ENCODE measurements at places on chromosomes 16 and 17.

- no peak for DNase-seq
Measured at GRCh38 chr17:7138800-7139381, 24.3 kb upstream of the ASGR2 start.

DNA sequence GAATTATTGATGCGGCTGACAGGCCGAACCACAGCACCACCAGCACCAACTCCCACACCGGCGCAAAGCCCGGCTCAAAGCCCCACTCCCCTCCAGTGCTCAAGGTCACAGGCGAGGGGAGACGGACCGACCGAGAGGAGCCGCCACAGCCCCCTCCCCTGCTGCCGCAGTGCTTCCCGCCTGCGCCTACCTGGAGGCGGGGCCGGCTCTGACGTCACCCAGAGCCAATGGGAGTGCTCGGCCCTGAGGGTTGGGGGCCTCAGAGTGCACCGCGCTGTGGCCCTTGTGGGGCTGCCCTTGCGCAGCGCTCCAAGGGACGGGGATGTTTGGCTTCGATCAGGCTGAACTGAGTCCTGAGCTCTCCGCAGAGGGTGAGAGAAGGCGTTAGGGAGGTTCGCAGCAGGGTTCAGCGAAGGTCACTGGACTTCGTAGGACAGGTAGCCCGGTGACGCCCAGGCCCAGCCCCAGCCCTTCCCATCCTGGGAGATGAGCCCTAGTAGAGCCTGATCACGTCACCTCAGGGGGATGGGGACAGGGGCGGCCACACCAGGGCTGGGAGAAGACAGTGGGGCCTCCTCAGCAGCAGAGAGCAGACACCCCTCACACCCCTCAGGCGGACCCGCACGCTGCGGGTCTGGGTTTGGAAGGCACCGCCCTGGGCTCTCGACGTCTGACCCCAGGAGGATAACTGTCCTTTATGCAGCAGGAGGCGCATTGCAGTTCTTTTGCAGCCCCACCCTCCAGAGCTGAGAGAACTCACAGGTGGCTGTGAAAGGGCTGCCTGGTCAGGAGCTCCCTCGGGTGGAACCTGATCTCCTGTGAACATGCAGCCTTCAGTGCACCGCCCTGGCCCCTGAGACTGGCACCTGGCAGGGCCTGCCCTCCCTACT is 1.5 kb downstream of the NDRG4 start:
- peak; percentile 53 for DNase-seq

- no peak for DNase-seq
Measured at GRCh38 chr17:67785122-67785477, 40.2 kb upstream of the BPTF start.

- DNase-seq: no peak
Measured at GRCh38 chr17:38421171-38421841, 7.0 kb upstream of the ARHGAP23 start.

DNA sequence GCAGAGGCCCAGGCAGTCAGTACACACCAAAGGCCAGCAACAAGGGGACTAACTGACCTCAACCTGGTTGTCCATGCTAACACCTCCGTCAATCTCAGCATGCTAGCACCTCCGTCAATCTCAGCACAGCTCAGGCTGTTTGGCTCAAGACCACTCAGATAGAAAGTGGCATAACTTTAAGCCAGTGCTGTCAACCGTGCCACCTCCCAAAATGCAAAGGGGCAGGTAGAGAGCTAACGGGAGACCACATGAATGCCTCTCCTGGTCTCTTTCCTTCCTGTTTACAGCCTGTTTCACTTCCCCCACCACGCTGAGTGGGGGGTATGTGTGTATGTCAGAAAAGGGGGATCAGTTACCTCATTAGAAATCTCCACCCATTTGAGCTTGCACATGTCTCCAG is 3.3 kb downstream of the UBTF start:
- peak; percentile 56 for DNase-seq

DNA sequence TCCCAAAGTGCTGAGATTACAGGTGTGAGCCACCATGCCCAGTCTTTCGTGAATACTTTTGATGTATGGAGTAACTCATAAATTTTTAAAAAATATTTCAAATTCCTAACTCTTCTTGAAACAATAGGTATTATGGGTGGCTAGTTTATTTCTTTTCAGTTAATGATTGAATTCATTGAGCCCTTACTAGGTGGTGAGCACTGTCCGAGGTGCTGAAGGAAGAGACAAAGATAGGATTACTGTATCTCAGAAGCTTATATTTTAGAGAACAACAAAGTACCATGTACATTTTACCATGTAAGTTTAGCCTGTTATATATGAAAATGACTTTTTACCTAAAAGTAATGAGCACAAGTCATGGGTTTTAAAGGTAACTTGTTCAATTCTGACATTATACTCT is 418.3 kb downstream of the NPIPA7 start:
- DNase-seq: no peak

DNA sequence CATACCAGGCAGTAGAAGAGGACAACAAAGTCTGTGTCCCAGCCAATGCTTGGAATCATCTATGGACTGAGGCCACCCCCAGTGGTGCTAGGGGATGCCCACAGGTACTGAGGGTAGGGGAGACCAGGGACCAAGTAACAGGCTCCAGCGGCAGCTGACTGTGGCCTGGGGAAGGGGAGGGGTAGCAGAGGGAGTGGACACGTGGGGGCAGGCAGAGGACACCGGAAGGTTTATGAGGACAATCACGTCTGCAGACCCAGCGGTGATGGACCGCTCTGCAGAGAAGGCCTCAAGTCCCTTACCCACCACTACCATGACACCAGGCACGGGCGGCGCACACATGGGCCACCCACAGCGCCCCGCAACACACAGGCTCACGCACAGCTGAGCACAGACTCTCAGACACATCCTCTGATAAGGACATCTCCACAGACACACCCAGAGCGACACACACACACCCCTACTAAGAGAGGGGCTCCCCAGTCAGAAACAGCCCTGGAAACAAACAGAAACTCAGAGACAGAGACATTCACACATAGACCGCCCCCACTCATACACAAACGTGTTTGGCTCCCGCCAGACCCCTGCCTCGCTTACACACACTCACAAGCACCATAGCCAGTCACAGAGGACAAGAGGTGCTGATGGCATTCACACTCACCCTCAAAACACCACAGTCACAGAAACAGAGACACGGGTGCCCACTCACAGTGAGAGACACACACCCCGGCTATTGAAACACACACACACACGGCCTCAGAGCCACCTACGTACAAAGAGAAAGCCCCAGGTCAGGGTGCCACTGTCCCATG is 35.8 kb downstream of the SRCIN1 start:
- no peak for DNase-seq

DNA sequence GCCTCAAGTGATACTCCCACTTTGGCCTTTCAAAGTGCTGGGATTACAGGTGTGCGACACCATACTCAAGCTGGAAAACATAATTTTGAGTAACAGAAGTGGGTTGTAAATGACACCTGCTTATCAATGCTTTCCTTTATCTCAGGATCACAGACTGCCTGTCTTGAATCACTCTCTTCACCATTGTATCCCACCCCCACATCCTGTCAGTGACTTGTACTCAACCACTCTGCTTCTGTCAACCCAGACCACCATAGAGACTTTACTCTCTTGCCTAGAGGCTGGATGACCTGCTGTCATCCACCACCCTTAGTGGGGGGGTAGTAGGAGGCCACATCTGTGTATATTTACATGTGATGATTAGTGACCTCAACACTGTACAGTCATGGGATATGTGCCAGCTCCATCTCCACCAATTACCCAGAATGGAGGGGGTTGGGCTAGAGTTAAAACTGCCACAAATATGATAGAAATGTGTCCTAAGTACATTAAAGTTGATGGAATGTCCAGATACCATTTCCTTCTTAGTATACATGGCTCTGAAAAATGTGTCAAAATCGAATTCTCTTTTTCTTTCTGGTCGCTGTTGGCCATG is 338.7 kb downstream of the GRIN2A start:
- DNase-seq: no peak

- DNase-seq: no peak
Measured at GRCh38 chr16:84218956-84219355, 20.9 kb downstream of the KCNG4 start.

DNA sequence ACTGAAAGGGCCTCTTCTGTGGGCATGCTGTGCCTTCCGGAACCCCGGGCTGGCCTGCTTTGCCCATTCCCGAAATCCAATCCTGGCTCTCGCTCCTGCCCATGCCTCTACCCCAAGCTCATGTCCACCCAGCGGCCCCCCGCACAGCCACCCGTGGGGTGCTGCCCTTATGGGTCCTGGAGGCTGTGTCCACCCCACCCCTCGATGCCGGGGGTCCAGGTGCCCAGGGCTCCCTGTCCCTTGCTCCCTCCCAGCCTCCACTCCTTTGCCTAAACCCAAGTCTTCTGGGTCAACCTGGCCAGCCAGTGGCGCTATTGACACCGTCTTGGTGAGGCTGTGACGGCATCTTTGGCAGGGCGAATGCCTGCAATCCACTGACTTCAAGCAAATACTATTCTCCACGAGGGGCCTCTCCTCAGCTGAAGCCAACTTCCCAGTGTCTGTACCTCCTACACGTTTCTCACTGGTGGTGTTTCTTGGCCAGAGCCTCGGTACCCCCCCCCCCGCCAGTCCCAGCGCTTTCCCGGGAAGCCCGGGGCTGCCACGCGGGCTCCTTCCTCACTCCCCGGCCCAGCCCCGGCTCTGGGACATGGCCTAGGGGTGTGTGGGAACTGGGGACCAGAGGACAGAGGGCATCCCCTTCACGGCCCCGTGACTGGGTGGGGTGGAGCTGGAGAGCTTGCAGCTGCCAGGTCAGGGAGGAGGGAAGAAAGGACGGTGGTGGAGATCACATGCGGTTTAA is 12.2 kb upstream of the DUS1L start:
- no peak for DNase-seq

DNA sequence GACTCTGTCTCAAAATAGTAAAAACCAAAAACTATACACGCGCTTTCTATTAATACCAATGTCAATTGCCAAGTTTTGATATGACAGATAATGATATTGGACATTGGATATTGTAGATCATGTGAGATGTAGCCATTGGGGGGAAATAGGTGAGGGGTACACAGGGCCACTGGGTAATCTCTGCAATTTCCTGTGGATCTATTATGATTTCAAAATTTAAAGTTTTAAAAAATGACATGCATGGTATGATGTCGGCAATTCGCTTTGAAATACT is 266.0 kb downstream of the PARN start:
- no peak for DNase-seq

DNA sequence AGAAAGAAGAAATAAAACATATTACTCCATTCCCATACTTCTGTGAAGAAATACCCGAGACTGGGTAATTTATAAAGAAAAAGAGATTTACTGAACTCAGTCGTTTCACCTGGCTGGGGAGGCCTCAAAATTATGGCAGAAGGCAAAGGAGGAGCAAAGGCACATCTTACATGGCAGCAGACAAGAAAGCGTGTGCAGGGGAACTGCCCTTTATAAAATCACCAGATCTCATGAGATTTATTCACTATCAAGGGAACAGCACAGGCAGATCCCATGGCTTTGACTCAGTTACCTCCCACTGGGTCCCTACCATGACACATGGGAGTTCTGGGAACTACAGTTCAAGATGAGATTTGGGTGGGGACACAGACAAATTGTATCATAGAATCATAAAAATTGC is 365.4 kb downstream of the WWOX start:
- no peak for DNase-seq

DNA sequence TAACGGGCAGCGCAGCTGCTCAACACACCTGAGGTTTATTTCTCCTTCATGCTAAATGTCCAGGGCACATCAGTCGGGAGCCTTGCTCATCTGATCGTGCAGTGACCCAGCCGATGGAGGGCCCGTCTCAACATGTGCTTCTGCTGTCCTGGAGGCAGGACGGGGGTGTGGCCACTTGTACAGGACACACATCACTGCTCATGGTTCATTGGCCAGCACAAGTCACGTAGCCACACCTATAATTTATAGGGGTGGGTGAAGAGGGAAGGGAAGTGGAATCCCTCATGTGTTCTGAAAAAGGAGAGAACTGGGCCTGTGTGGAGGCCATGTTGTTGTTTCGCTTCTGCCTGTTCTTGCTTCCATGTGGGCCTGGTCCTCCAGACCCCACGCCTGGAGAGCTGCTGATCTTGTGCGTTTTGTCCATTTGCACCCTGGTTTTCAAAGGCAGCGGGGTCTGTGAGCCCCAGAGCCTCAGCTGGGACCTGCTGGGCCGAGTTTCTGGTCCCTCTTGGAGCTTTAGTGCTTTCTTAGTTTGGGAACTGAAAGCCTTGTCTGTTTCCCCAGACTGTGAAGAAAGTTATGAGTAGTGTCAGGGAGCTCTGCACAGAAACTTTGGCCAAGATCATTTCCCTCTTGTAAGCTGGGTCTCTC is 60.5 kb downstream of the CMIP start:
- DNase-seq: no peak

- no peak for DNase-seq
Measured at GRCh38 chr16:55017321-55017720, 86.7 kb downstream of the IRX5 start.

GRCh38 chr17:1566505-1567199 is 4.1 kb upstream of the PITPNA start:
- peak; percentile 46 for DNase-seq

GRCh38 chr17:72137161-72137560 is 16.3 kb downstream of the SOX9 start:
- DNase-seq: no peak

Measured in central memory CD4-positive, alpha-beta T cell (primary cell).